Astrocyte of the hippocampus (primary cell): ENCODE measurements at places on chromosomes 3 and 15.

DNA sequence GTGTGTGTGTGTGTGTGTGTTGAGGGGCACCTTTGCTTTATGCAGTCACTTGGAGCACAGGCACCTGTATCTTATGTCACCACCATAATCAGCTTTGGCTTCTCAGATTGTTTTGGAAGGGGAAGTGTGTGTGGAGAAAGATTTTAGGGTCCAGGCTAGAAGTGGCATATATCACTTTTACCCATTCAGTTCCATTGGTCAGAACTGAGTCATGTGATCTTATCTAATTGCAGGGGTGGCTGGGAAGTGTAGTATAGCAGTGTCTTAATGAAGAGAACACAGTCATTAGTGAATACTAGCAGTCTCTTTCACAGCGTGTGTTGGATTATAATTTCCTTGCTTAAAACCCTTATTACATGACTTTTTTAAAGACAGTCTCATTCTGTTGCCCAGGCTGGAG lies 20.6 kb downstream of the NCK1 start:
- DNase-seq = no peak

DNA sequence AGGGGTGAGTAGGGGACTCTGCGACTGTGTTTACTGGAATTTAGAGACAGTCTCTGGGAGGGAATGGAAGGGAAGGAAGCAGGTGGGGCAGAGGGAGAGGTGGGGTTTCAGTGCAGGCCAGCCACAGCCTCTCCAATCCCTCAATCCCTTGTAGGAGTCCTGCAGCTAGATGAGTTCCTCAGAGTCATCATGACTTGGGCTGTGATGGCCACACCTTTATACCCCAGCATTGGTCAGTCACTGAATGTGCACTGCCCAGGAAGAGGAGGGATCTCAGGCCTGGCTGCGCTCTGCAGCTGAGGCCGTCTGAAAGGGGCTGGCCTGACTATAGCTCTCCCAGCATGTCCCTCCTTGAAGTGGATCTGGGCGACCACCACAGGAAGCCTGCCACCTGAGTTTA lies 67.3 kb upstream of the GLCE start:
- DNase-seq = no peak

GRCh38 chr3:124559846-124560574 lies 170.2 kb upstream of the UMPS start:
- DNase-seq = peak; percentile 91

- peak; percentile 70 for DNase-seq
Measured at GRCh38 chr15:51751697-51752683, 593 bp downstream of the TMOD2 start.

- DNase-seq = no peak
Measured at GRCh38 chr15:56659197-56659596, 74.1 kb downstream of the ZNF280D start.
